ENCODE measurements at places on chromosomes 3 and 15. TPM values are rescaled to one million over a fixed set of nuclear protein-coding genes. Genes with fewer than 3 reads are reported as not detected.

CPLX3 gene
- polyA plus RNA-seq = not detected

FSTL1 gene
- 1,300 TPM for polyA plus RNA-seq

TJP1 gene
- polyA plus RNA-seq = 72.7 TPM

SEMA3F gene
- polyA plus RNA-seq = 14.7 TPM

RLBP1 gene
- polyA plus RNA-seq = not detected

RTP2 gene
- polyA plus RNA-seq = not detected

HEXA gene
- polyA plus RNA-seq = 200 TPM

ARNT2 gene
- 36.8 TPM for polyA plus RNA-seq

SLC28A2 gene
- polyA plus RNA-seq = not detected

DNA sequence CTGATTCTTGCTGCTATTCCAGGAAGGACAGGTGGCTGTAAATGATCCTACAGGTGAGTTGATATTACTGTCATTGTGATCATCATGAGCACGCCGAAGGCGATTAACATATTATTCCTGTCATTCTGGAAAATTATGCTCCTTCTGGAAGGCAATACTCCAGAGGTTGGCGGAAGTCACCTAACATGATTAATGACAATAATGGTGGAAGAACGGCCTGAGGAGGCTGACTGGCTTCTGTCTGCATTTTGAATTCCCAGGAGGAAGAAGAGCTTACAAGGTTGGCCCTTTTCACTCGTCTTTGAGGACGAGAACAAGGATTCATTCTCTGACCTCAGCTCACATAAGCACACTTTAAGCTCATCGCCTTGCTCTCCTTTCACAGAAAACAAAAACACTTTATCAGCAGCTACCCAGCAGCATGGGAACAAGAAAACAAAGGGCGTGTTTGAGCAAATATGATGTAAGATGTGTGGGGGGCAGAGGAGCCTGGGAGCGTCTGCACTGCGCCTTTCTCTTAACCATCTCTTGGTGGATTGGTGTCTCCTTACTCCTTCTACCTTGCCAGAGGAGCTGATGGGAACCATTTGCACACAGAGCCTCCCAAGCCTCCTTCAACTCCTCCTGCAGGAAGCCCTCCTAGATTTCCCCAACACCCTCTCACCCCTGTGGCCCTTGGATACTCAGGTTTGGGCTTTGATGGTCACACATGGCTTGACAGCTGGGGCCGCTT, 23.0 kb downstream of the ACSBG1 start:
- DNase-seq = no peak

DNA sequence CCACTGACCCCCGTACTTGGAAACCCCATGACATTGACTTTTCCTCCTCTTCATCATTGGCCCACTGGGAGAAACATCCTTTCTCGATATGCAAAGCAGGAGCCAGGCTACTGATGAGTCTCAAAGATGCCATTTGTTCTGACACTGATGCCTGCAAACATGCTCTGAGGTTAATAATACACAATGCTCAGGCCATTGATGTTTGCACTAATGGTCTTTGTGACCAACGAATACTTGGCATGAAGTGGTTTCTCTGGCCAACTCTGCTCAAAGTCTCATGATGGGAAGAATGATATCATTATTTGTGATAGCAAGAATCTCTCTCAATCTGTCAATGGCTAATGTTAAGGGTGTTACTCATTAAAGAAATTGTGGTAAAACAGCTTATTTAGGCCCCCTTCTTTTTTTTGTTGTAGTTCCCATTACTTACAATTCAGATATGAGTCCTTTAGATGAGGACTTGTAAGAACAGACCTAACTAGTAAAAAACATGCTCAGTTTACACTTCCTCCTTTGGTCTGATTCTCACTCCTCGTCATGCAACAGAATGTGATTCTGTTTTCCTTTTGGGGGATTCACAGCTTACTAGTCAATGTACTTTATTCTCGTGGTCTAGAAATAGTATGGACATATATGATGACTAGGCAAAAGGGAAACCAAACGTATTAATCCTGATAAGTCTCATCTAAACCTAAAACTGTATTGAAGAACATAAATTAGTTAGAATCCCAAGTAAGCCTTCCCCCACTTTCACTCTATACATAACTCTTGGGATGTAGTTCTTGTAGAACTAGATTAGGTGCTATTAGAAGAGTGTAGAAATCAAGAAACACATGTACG, 488.8 kb upstream of the DPPA4 start:
- no peak for DNase-seq

DNA sequence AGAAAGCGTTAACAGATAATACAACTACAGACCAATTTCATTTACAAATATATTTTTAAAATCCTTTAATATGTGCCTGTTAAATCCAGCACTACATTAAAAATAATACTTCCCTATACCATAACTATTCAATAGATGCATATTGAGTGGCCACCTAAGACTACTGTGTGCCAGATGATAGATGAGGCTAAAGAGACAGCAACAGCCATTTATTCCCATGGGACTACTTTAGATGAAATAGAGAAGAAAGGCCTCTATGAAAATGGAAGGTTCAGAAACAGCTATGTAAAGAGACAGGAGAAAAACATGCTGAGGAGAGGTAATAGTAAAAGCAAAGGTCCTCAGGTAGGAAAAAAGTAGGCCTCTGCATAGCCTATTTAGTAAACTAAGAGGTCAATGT, 358.1 kb downstream of the ULK4 start:
- no peak for DNase-seq

GRCh38 chr3:44106756-44107155, 134.9 kb upstream of the TOPAZ1 start:
- DNase-seq = no peak

DNA sequence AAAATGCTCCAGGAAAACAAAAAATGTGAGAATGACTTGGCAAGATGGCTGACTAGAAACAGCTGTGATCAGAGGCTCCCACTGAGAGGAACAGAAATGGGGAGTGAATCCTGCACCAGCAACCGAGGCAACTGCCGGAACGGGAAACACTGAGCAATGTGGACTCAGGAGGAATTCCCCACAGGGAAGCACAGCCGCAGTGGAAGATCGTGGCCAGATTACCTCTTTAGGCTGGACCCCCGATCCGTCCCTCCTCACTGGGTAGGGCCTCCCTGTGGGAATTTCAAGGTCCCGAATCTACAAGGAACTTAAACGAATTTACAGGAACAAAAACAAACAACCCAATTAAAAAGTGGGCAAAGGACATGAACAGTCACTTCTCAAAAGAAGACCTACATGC, 385.2 kb upstream of the MCTP2 start:
- no peak for DNase-seq

DNA sequence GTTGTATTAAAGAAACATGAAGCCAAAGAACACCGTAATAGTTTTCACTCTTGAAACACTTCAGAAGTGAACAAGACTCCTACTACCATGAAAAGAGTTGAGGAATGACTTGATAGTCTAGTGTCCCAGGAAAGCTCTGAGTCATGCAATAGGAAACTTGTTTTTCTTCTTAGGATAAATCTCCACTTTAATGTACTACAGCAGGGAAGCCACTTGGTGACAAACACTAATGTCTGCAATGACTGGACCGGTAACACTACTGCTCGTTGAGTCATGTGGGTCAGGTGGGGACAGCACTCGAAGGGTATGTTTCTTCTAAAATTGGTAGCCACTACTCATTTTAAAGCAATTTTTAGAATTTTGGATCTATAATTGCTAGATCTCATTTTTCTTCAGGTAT, 291.7 kb upstream of the CNTN3 start:
- DNase-seq = no peak

GRCh38 chr3:63631670-63632069, 20.8 kb upstream of the SNTN start:
- no peak for DNase-seq

- DNase-seq = no peak
Observed at GRCh38 chr3:183349421-183350157, 78.8 kb downstream of the MCF2L2 start.

GRCh38 chr3:171676601-171677175, 133.6 kb downstream of the PLD1 start:
- DNase-seq = no peak

DNA sequence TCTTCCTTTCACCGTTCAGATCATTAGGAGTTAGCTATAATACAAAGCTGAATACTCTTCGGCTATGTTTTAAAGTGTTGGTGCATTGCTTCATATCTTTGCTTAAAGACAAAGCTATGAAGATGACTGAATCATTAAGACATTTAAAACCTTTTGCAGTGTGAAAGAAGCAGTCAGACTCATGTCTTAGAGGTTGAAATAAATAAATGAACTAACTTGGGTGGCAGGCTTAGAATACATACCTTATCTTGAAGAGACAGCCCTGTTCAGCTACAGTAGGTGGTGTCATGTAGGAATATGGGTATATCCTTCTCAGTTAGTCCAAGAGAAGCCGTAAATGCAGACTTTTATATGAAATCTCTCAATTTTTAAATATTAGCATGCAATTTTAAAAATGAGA, 63.4 kb downstream of the OPA1 start:
- no peak for DNase-seq

- no peak for DNase-seq
Observed at GRCh38 chr3:139135657-139136056, 91.0 kb upstream of the PRR23C start.

DNA sequence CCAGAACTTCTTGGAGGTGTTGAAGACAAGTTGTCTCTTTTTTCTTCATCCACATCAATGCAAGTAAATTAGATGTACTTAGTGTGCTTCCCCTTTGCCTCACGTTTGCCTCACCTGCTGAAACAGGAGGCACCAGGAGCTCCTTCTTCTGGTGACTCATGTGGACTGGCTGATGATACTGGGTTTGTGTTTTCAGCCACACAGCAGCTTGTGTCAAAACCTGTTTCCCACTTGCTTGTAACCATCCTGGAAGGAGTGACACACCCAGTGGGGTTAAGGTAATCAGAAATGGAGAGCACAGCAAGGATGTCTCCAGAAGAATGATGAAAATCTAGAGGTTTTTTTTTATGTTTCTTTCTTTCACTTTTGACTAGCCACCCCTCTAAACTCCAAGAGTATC, 143.3 kb upstream of the RBMS3 start:
- DNase-seq = no peak

DNA sequence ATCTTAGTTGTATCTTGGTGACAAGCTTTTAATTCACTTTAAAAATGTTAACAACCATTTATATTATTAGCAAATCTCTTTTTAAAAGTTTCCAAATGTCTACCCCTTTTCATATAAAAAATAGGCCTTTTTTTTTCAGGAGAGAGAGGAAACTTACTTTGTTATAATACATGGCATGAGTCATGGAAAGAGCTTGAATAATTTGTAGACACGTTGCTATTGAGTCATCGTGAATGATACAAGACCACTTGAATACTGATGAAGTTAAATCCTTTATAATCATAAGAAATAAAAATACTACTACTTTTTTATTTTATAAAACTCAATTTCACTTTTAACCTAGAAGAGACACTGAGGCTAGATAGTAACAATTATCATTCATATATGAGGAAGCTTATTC, 70.3 kb upstream of the BBX start:
- DNase-seq = no peak

- no peak for DNase-seq
Observed at GRCh38 chr15:58528188-58528870, 96.5 kb downstream of the LIPC start.

GRCh38 chr3:12002912-12003311, 1.3 kb upstream of the SYN2 start:
- DNase-seq = no peak

DNA sequence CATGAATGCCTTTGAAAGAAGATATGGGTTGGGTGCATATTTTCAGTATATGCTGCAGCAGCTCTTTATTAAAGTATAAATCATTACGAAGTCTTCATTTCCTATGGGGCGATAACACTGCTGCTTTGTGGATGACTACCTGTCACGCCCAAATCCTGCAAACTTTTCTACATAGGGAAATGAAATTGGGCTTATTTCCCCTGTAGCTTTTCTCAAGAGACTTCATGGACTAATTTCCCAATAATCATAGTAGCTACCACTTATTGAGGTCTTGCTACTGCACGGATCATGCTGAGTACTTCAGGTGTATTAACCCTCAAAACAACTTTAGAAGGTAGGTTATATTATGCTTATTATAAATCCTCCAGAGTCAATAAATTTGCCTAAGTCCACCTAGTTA, 8.0 kb downstream of the TGFBR2 start:
- no peak for DNase-seq

DNA sequence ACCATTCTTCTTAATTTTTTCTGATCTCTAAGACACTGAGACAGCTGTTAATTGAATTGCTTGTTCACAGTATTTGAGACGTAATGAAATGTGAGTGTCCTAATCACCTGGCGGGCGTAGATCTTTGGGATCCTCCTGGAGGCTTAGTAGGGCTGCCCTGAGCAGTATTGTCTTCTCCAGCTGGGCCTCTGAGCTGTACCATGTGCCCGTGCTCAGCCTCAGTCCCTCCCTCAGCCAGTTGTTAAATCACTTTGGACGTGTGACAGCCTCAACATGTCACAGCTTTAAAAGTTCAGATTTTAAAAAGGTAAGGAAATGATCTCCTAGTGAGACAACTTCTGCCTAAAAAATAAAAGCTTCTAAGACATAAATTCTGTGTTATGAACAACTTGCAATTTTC, 35.5 kb downstream of the IGF1R start:
- DNase-seq = no peak

- DNase-seq = no peak
Observed at GRCh38 chr15:70152070-70152480, 54.4 kb upstream of the TLE3 start.

- DNase-seq = no peak
Observed at GRCh38 chr3:192675958-192676649, 51.2 kb downstream of the FGF12 start.

- peak; percentile 37 for DNase-seq
Observed at GRCh38 chr15:37891766-37892368, 42.6 kb upstream of the TMCO5A start.

DNA sequence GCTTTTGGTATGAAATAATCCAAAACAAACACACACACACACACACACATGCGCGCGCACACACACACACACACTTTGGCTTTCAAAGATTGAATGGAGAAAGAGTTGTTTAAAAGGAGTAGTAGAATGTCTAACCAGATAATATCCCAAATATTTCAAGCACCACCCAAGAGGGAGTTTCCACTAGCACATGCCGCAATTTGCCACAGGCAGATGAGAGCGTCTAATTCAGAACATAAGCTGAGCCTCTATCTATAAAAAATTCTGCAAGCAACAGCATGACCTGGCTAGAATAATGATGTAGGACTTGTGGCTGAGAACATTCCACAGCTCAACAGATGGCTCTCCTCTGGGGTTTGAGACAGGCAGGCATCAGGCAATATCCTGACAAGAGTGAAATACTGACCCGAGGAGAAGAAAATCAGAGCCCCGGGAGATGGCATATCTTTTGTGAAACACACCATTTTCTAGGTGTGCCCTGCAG, 302.5 kb upstream of the GADL1 start:
- DNase-seq = no peak

Data from AG04450 (cell line).